ENCODE measurements at places on chromosomes 3 and 15. TPM values are rescaled to one million over a fixed set of nuclear protein-coding genes. Genes with fewer than 3 reads are reported as not detected.

GRCh38 chr3:123202451-123202850, 708 bp downstream of the SEC22A start:
- peak; percentile 18 for DNase-seq

- no peak for DNase-seq
These were observed 101.6 kb downstream of the CPN2 start for GRCh38 chr3:194249323-194250097.

- no peak for DNase-seq
These were observed 799 bp downstream of the ABI3BP start for GRCh38 chr3:100992231-100993012.

DNA sequence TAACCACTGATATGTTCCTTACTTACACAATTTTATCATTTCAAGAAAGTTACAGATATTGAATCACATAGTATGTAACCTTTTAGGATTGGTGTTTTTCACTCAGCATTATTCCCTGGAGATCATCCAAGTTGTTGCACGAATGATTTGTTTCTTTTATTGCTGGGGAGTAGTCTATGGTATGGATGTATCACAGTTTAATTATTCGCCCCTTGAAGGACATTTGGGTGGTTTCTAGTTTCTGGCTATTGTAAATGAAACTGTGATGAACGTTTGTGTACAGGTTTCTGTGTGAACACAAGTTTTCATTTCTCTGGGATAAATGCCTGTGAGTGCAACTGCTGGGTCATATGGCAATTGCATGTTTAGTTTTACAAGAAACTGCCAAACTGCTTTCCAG, 68.8 kb downstream of the NMNAT3 start:
- no peak for DNase-seq

- no peak for DNase-seq
These were observed 149.4 kb downstream of the IMPG2 start for GRCh38 chr3:101170806-101171558.

DNA sequence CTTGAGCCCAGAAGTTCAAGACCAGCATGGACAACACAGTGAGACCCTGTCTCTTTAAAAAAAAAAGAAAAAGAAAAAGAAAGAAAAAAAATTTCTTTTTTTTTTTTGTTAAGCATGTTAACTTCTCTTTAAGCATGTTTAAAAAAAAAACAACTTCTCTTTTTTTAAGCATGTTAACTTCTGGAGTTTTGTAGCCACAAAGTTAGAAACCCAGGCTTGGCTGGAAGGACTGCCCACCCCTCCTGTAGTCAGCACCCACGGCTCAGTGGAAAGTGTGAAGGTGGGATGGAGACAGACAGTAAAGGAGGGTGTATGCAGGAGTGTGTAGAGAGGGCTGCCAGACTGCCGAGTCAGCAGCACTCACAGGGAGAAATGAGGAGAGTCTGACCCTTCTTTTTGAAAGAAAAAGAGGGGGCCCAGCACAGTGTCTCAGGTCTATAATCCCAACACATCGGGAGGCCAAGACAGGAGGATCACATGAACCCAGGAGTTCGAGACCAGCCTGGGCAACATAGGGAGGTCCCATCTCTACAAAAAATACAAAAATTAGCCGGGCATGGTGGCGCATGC, 33.2 kb downstream of the GOLGA8S start:
- no peak for DNase-seq

- peak; percentile 16 for DNase-seq
These were observed 651.6 kb downstream of the NTRK3 start for GRCh38 chr15:87604857-87605446.

DNA sequence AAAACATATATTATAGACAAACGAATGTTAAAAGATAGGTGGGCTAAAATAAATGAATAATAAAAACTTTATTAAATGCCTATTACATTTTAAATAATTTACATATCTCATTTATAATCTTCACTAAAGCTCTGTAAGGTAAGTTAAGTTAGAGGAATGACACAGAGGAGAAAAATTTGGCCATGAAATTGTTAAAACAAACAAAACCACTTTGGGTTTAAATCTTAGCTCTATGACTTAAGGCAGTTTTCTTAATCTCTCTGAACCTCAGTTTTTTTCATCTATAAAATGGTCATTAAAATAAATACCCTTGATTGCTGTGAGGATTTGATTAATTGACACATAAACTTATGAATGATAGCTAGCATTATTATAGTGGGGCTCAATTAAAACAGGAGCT, 404.8 kb upstream of the ATP11B start:
- no peak for DNase-seq

DNA sequence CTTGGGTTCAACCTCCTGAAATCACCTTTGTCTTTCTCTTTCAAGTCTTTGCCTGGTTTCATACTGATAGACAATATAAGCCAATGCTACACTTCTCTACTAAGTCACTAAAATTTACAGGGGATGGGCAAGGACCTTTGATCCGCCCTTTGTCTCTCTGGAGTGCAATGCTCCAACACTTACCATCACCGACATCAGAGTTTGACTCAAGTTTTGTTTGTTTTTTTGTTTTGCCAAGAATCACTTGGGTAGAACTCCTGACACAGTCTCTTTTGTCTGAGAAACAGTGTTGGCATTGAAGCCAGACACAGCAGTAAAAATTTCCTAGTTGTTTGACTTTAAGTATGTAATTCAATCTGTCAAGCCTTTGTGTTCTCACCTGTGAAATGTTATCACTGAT, 29.3 kb downstream of the NFKBIZ start:
- DNase-seq: no peak

The NR2F2 gene
- not detected for total RNA-seq

The CTDSPL gene
- not detected for total RNA-seq

The PHLDB2 gene
- total RNA-seq: 1.8 TPM

The LRRIQ4 gene
- total RNA-seq: 0.39 TPM

The GRAMD2A gene
- total RNA-seq: not detected

The CACNA2D3 gene
- total RNA-seq: 0.42 TPM

The PLA2G4D gene
- not detected for total RNA-seq
